ENCODE measurements at places on chromosomes 4 and X. TPM values are rescaled to one million over a fixed set of nuclear protein-coding genes. Genes with fewer than 3 reads are reported as not detected.

CT45A2 gene
- total RNA-seq, result not detected

GRCh38 chr4:74329307-74329706 is 21.0 kb downstream of the EPGN start:
- DNase-seq, result no peak

- DNase-seq, result no peak
These were observed 488.3 kb downstream of the SPRY1 start for GRCh38 chr4:123884922-123885321.

CXXC4 gene
- total RNA-seq, result not detected

SPIN3 gene
- total RNA-seq, result 4.0 TPM

DNA sequence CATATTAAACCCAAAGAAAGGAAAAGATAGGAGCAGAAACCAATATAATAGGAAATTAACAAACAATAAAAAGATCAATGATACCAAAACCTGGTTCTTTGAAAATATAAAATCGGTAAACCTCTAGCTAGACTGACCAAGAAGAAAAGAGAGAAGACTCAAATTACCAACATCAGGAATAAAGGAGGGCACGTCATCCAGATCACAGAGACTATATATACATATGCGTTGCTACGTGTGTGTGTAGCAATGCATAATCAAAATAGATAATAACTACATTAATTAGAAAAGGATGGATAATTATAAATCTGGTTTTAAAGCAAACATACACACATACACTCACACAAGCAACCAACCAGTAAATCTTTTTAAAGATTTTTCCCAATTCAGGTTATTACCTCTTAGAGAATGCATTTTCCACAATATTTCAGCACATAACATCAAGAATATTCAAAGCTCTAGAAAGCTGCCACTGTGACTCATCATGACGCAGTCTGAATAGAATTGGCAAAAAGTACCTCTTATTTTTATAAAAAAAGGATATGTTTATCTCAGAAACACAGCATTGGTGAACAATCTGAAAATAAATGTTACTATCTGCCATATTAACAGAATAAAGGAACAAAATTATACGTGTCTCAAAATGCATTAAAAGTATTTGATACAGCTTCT is 41.4 kb upstream of the USP9X start:
- DNase-seq, result no peak

Data from hematopoietic multipotent progenitor cell (in vitro differentiated cells).